ENCODE measurements at places on chromosomes 2 and 18.

DNA sequence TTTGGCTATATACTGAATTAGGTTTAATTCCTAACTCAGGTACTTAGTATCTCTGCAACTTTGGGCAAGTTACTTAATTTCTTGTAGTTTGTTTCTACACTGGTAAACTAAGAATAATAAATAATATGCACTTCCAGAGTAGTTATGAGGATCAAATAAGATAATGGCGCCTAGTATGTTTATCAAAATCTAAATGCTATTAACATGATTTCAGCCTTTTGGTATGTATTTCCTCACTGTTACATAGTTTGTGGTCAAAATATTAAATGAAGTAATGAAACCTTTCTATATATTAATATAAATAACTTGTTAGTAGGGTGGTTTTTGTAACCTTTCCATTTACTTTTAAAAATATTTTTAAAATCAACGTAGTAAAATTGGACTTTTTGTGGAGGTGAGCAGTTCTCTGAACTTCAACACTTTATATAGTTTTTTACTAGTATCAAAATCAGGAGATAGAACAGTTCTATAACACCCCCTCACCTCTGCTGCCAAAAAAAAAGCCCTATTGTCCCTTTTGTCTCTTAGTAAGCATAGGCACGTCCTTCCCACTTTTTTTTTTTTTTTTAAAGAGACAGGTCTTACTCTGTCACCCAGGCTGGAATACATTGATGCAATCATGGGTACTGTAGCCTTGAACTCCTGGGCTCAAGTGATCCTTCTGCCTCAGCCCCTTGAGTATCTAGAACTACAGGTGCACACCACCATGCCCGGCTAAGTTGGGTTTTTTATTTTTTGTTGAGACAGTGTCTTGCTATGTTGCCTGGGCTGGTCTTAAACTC is 44.8 kb downstream of the RAB3GAP1 start:
- no peak for DNase-seq

DNA sequence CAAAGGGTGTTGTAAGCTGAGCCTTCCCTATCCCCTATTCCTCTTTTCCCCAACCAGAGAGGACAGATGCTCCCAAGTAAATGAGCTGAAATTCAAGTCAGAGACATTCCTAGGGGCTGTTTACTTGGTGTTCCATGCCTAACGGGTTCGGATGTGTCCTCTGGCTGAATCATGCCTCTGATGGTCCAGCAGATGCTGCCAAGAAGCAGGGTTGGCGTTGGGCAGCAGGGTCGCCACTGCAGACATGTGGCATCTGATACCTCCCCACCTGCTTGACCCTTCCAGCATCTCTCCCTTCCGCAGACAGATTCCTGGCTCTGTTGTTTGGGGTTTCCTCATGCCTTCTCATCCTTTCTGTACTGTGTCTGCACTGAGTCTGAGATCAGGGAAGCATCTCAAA is 108.3 kb downstream of the HNRNPLL start:
- no peak for DNase-seq

GRCh38 chr2:63875559-63876245 is 34.0 kb downstream of the UGP2 start:
- peak; percentile 7 for DNase-seq

GRCh38 chr2:160076914-160077313 is 14.5 kb upstream of the PLA2R1 start:
- DNase-seq = no peak

GRCh38 chr2:30306522-30306921 is 75.2 kb downstream of the LBH start:
- DNase-seq = no peak

- DNase-seq = no peak
Observed at GRCh38 chr2:26578113-26578458, 63.1 kb downstream of the CIB4 start.

- DNase-seq = no peak
Observed at GRCh38 chr2:96359310-96359709, 23.7 kb downstream of the NCAPH start.

DNA sequence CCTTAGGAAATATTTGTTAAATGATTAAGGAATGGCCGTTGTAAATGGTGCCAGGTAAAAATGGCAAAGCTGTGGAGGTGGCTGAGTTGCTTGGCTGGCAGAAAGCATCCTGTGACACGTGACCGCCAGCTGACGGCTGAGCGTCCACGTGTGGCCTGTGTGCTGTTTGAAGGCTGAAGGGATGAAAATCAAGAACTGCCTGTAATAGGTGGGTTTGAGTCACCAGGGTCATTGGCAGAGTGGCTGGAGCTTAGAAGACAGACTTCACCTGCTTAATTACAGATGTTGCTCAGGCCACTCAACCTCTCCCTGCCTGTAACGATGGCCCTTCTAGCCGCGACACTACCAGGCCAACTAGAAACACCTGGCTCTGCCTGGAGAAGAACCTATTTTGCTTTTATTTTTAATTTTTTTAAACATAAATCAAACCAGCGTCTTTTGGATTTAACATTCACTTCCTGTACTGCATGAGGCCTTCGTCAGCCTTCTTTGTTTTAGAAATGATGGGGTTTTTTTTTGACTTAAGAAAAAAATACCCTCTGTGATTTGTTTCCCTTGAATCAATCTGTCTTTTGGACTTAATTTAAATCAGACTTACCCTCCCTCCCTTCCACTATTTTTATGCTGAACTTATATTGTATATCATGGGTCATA is 206.5 kb downstream of the PRKCE start:
- DNase-seq = no peak

DNA sequence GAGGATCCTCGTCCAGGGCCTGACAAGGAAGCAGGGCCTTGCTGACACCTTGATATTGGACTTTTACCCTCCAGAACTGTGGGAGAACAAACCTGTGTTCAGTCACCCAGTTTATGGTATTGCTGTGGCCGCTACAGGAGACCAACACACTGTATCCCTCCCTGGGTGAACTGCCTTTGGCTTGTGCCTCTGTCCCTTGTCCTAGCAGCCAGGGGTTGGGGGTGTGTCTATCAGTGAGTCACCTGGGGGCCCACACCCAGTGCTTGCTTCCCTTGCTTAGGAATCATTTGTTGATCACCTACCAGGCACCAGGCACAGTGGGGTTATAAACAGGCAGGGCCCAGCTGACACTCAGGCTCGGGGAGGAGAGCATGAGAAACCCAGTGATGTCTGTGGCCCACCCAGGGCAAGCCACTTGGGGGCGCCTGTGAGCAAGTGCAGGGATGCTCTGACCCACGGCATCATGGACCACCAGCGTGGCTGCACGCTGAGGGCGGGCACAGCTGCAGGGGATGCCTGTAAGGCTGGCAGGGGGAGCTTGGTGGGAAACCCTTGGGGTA is 17.1 kb downstream of the TMEM185B start:
- DNase-seq = no peak

DNA sequence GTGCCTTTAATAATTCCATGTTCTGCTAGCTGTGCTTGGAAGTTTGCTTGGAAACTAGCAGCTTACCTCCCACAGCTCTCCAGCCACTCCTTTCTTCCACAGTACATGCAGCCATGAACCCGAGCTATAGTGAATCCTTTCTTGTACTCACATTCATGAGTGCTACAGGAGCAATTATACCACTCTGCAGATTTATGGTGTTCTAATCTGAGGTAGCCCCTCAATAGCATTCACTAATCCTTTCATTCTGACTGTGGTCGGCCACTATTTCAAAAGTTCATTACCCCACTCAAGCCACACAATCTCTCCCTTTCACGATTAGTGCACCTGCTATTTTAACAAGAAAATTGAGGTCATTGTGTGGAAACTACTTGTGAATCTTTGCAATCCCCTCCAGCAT is 53.2 kb downstream of the CSRNP3 start:
- DNase-seq = no peak

DNA sequence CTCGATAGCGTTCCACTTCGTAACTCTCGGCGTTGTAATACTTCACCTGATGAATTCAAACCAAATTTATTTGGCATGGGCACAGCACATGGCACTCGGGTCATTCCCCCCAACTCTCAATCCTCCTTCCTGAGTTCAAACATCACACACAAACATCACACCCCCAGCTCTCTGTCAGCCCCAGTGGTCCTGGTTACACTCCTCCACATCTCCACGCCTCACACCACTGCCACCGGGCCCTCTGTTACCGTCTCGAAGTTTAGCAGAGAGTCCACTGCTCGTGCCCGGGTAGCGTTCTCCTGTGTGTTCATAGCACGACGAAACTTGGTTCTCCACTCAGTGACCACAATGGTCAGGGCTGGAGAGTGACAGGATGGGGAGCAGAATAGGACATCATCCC is 4.6 kb downstream of the ABCB6 start:
- no peak for DNase-seq

GRCh38 chr2:72211777-72212485 is 64.3 kb upstream of the CYP26B1 start:
- DNase-seq = no peak

DNA sequence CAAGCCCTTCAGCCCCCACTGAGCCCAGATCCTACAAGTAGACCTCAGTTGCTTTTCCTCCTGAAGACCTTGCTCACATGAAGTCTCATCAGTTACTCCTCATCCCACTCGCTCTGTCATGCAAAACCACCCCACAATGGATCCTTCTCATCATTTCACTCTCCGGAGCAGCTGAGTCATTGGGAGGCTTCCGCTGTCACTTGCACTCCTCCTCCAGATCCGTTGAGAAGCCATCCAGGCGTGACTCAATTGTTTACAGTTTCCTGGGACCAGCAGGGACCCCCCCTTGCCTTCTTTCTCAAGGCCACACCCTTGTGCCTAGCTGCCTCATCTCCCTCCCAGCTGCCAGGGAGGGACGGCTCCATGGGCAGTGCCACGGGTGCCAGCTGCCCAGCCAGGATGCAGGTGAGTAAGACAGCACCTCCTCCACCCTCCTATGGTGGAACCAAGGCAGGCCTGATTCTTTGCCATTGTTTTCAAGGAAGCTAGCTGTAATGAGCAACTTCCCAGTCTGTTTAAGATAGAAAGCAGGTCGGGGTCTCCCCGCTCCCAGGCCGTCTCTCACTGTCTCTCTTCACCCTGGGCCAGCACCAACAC is 16.3 kb downstream of the GPR55 start:
- no peak for DNase-seq

GRCh38 chr2:150153646-150154307 is 333.7 kb downstream of the RND3 start:
- no peak for DNase-seq

GRCh38 chr2:47528874-47529273 is 125.9 kb downstream of the MSH2 start:
- DNase-seq = no peak

DNA sequence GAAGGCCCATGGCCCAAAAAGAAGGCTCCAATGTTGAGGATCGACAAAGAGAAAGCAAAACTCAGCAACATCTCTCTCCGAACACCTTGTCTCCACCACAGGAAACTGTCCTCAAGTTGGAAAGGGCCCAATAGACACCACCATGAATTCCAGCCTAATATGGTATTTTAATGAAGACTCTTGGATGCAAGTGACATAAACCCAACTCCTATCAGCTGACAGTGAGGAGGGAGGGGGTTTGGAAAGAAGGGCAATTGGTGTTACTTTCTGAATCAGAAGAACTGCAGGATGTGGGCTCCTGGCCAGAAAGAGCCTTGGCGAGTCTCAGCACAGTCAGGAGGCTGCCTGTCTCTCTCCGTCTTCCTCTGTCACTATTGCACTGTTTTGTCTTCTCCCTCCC is 40.3 kb upstream of the SIGLEC15 start:
- DNase-seq = no peak

Measured in hypothalamus (tissue), 51 donors.